ENCODE measurements at places on chromosomes 12 and 14.

- no peak for DNase-seq
Measured at GRCh38 chr14:69987406-69988121, 108.3 kb downstream of the SMOC1 start.

DNA sequence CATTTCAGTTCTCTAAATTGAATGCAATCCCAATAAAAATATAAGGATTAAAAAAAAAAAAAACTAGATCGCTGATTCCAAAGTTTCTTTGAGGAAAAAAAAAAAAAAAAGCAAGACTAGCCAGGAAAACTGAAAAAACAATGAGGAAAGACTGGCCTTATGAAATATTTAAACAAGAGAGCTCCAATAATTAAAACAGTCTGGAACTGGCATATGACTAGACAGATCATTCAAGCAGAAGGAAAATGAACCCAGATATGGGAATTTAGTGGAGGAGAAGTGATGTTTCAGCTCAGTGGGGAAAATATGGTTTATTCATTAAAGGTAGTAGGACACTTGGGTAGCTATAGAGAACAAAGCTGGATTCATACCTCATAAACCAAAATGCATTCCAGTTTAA is 42.0 kb upstream of the TBC1D15 start:
- no peak for DNase-seq

DNA sequence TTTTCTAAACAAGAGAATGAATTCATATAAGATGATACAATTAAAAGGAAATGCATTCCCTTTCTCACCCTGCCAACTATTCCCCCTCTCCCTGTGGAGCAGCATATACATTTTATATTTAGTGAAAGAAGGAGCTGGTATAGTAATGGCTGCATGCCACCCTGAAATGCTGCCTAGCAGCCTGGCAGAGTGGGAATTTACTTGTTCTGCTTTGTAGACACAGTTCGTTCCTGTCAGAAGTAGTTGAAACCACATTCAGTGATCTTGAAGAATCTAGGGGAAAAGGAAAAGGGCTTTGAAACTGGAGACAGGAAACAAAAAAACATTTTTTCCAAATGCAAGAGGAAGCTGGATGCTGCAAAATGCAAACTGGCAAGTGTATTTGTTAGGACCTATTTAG is 176.0 kb upstream of the PLEKHA5 start:
- no peak for DNase-seq

- no peak for DNase-seq
Measured at GRCh38 chr14:38971258-38971921, 131.6 kb downstream of the SEC23A start.

GRCh38 chr14:23377573-23378563 is 1.0 kb downstream of the CMTM5 start:
- no peak for DNase-seq

- no peak for DNase-seq
Measured at GRCh38 chr14:36935976-36936678, 236.3 kb downstream of the SLC25A21 start.

Data from stimulated activated CD4-positive, alpha-beta T cell treated with anti-CD3 and anti-CD28 coated beads, TNF-alpha, amount 100 ng/mL, for 4 hours (primary cell).